ENCODE measurements at places on chromosomes 7 and 10.

DNA sequence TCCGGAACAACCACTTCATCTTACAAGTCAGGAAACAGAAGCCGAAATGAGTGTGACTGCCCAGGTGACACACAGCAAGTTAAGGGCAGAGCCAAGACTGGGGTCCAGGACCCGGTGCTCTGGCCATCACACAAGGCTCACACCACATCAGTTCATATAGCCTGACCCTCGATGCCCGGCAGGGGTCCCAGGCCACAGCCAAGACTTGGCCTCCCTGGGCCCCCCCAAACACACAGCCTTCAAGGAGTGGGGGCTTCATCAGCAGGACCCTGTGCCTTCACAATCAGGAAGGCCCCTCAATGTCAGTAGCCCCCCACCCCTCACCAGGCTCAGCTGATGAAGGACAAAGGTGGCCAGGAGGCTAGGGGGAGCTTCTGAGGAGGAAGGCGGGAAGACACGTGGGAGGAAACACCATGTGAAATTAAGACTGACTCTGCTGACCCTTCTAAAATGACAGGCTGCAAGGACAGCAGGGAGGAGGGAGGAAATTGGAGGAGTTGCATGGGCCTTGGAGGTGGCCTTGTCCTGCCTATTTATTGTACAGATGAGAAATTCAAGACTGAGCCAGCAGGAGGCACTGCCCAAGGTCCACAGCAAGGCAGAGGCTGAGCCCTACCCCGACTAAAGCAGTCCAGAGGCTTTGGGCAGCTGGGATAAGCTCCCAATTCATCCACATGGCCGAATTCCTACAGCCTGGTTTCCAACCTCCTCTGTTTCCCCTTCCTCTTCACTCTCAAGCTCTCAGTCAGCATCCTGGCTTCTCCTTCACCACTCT, 216.1 kb upstream of the ZMIZ1 start:
- DNase-seq = no peak

DNA sequence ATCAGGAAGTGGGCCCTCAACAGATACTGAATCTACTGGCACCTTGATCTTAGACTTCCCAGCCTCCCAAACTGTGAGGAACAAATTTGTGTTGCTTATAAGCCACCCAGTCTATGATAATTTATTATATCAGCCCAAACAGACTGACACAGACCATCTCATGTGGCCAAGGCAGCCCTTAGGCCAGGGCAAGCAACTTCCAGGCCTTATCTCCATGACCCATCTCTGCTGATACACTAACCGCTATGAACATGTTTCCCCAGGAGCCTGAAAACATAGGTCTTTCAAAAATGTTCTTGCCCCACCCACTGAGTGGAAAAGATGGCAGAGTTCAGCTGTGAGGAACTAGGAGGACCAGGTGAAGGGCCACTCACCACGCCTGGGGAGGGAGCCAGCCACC, 3.2 kb upstream of the BLOC1S2 start:
- no peak for DNase-seq

- DNase-seq = no peak
Measured at GRCh38 chr10:24505759-24506158, 217.9 kb downstream of the ARHGAP21 start.

DNA sequence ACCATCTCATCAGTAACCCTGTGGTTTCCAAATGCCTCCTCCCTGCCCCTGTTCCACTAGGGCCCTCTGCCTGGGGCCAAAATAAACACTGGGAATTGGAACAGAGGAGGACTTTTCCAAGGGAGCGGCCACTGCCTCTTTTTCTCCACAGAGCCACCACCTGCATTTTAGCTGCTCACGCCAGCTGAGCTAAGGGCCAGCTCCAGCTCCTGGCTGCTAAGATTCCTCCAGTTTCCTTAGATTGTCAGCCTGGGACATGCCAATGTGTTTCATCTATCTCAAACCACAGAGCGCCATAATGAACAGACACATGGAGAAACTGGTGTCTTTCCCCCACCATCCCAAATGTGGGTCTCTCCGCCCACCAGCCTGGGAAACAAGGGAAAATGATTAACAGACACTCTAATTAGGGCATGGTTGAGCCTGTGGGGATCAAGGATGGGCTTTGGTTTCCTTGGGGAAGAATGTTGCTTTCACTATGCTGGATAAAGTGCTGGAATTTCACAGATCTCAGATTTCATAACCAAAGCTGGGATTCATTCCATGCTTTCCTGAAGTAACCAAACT, 52.2 kb downstream of the ASB13 start:
- DNase-seq = no peak

DNA sequence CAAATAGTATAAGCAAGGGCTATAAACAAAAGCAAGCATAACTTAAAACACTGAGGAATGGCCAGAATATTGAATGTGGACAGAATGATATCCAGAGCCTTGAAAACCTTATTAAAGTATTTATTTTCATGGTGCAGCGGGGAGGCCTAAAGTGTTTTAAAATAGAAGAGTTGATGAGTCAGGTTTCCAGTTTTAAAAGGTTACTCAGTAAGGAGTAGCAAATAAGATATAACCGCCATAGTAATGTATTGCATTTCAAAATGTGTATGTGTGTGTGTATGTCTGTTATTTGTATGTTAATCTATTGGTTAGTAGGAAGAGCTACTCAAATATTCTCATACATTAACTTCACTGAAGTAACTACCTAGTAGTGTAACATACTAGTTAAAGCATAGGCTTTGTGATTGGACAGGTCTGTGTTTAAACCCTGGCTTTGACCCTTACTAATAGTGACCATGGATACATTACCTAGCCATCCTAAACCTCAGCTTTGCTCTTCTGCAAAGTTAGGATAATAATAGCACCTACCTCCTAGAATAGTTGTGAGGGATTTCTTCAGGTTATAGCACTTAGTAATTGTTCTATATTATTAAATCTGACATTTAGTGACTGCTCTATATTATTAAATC, 16.9 kb downstream of the CUTC start:
- no peak for DNase-seq

DNA sequence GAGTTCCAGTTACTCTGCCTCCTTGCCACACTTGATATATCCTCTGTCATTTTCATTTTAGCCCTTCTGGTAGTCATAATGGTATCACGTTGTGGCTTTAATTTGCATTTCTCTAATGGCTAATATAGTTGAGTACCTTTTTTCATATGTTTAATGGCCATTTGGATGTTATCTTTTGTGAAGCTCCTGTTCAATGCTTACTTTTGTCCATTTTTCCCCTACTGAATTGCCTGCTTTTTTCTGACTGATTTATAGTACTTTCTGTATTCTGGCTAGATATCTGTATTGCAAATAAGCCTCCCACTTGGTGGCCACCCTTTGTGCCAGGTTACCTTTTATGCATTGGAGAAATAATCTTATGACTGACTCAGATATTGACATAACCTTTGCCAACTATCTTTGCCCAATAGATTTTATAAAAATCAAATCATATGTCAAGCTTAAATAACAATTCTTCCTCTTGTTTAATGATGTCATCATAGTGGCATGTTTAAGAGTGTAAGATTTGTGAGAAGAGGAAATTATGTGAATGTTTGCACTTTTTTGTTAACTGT, 50.6 kb downstream of the PRPF18 start:
- DNase-seq = no peak

GRCh38 chr7:17131060-17131345, 167.4 kb upstream of the AHR start:
- DNase-seq = no peak

GRCh38 chr7:511476-512145, 8.0 kb downstream of the PDGFA start:
- DNase-seq = no peak

- DNase-seq = no peak
Measured at GRCh38 chr10:133335246-133336117, 1.2 kb downstream of the CALY start.

- no peak for DNase-seq
Measured at GRCh38 chr10:104608091-104608828, 32.8 kb upstream of the SORCS3 start.

DNA sequence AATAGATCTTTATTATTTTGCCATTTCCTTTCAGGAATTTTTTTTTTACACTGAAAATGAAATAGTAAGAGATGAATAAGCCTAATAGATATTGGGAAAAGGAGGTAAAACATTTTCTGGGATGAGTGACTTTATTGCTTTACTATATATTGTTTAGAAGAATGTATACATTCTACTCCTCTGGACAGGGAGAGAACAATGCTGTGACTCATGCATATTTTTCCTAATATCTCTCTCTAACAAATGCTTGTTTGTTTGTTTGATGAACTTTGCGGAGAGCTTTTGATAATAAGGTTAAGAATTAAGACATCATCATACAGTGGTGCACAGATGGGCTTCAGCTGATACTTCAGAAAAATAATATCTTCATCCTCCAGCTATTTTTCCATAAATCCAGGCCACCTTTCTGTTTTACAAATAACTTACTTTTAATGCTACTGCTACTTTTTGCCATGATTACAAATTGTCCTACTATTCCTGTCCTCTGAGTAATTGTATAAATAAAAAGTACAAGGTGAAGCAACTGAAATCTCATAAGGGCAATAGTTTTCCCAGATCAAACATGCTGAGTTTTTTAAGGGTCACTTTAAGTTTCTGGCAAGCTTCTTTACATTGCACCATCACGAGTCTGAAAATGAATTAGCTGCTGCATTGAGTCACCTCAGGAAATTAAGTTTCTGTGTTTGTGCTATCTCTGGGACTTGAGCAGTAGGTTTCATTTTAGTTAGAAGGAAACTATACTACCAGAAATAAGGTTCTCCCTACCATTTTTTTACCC, 207.3 kb upstream of the POT1 start:
- DNase-seq = no peak

- no peak for DNase-seq
Measured at GRCh38 chr7:111982804-111983203, 223.4 kb downstream of the DOCK4 start.

DNA sequence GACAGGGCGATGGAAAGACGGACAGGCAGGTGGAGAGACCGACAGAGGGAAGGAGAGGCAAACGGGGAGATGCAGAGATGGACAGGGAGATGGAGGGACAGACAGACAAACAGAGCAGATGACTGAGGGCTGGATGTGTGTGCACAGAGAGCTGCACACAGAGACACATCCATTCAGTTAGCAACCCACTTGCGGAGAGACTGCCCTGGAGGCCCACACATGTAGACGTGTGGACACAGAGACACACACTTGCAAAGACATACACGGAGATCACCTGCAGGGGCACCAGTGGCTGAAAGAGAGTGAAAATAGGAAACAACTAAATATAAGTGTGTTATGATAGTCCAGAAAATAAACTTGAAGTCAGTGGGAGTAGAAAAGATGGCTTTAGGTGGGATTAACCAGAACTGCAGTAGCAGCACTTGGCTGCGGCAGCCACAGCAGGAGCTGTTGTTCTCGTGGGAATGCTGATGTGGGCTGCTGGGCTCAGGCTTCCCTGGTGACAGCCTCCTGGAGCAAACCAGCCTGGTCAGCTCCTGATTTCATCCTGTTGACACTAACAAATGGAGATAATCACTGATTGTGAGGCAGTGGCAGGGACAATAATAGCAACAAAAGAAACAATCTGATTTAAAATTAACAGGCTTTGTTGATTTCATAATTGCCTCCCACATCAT, 134.1 kb downstream of the CCNY start:
- no peak for DNase-seq

DNA sequence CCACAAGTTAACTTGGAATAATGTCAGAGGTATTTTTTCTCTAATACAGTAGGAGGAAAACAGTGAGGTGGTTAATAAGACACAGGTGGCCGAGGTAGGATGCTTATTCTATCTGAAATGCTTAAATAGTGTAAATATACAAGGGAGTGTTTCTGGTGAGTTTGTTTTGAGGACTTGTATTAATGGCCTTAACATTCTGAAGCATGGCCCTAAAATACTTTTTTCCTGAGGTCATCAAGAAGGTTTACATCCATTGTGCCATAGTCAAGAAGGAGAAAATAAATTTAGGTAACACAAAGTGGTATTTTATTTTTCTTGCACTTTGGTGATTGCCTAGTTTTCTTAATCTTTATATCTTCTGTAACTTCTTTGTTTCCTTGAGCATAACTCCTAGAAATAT, 18.8 kb downstream of the GNAI1 start:
- DNase-seq = no peak

DNA sequence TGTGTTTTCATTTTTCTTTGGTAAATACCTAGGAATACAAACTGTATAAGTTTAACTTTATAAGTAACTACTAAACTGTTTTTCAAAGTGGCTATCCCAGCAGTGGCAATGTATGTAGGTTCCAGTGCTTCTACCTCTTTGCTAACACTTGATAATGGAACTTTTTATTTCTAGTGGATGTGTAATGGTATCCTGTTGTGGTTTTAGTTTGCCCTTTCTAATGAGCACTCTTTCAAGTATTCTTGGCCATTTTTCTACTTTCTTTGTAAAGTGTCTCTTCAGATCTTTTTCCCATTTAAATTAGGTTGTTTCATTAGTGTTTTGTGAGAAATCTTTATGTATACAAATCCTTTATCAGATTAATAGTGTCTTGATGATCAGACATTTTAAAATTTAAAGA, 4.6 kb downstream of the KIF20B start:
- no peak for DNase-seq

- DNase-seq = no peak
Measured at GRCh38 chr10:96357038-96357620, 1.7 kb downstream of the OPALIN start.

DNA sequence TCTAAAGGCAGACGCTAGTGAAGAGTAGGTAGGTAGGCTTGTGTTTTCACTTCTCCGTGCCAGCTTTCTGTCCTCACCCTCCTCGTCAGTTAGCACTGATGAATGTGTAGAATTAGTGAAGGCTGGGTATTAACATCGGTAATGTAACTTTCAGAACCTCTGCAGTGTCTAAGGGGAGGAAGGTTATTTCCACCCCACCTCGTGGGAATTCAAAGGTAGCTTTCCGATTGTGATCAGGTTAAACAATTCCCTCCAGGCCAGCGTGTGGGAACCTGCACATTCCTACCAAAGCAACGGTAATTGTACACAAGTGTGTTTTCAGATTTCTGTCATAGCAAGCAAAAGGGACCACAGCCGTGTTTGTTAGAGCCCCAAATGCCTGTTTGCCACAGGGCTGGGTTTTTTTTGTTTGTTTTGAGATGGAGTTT, 405.0 kb upstream of the GALNT17 start:
- DNase-seq = no peak

GRCh38 chr7:11699666-11700065, 132.3 kb downstream of the THSD7A start:
- no peak for DNase-seq

DNA sequence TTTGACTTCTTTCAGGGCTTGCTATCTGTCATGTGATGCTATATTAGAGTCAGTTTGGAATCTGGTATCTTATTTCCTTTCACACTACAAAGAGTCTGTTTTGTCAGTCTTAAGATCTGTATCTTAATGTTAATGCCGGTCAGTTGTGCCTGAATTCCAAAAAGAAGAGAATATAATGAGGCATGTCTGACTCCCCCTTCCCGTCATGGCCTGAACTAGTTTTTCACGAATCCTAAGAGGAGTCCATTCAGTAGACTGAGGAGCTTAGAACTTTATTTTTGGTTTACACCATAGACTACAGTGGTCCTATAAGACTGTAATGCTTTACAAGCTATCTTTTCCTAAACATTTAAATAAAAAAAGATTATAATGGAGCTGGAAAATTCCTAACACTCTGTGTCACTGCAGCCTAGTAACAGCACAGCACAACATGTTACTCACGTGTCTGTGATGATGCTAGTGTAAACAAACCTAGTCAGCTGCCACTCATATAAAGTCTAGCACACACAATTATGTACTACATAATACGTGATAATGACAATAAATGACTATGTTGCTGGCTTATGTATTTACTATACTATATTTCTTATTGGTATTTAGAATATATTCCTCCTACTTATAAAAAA, 50.6 kb downstream of the VPS41 start:
- no peak for DNase-seq
